Activated effector memory CD4-positive, alpha-beta T cell treated with anti-CD3 and anti-CD28 coated beads, Interleukin-2, amount 50 U/mL, for 16 hours (primary cell): ENCODE measurements at places on chromosomes 11 and 22.
A peak's percentile ranks its signal among the peaks of the same experiment; 100 is the strongest.

DNA sequence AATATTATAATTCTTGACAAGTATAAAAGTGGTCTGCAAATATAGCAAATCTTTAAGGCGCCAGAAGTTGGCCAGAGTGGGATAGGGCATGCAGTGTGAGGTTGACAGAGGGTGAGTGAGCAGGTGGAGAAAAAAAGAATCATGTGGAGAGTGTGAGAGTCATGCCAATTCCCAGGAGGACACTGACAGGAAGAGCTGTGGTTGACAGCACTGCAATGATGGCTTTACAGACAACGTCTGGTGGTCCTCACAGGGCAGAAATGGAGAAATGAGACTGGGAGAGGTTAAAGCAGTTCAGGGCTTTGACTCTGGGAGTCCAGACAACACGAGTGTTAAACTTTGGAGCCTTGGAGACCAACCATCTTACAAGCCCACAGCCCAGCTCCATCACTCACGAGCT, 34.9 kb downstream of the SERPIND1 start:
- no peak for DNase-seq

GRCh38 chr11:118913411-118914125, 12.2 kb downstream of the BCL9L start:
- peak; percentile 76 for DNase-seq

DNA sequence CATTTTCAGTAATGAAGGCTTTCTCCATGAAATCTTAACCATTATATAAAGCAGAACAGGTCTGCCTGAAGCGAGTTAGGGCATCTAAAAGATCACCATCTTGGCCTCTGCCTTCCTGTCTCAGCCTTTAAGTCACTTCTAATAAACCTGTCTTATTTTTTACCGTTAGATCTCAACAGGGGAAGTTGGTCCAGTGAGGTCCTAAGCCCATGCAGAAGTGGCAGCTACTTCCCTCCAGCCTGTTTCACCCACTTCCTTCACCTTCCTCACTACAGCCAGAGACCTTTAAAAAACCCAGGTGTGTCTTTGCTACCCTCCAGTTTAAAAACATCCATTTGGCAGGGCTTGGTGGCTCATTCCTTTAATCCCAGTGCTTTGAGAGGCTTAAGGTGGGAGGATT, 14.1 kb upstream of the LIPT2 start:
- DNase-seq, result no peak

DNA sequence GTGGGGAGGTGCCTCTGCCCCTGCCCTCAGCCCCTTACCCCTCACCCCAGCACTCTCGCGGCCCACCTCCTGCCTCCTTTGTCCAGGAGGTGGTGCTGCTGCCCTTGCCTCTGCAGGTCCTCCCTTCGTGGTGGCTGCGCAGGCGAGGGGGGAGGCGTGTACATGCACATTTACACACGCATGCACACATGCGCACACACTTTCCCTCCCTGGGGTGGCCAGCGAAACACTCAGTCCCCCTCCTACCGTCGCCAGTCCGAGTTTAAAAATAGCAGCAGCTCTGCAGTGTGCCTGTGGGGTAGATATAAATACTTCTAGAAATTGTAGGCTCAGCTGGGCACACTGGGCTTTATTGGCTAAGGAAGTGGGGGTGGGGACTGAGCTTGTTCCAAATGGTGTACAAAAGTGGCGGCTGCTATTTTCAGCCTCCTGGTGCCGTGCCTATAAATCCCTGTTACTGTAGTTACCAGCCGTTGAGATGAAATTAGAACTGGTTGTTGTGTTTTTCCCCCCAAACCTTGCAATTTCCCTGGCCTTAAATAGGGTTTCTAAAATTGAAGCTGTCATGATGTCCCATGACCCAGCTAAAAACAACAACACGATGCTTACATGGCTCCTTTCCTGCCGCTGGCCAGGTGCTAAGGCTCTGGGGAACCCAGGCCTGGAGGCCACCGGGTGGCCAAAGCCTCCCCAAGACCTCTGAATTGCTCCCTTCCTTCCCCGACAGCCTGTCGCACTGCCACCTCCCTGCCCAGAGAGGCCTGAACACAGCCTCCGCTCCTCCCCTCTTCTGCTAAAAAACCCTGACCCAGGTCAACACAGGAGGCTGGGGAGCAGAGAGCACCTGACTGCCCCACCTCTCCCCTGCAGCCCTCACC, 12.4 kb downstream of the PICK1 start:
- no peak for DNase-seq

DNA sequence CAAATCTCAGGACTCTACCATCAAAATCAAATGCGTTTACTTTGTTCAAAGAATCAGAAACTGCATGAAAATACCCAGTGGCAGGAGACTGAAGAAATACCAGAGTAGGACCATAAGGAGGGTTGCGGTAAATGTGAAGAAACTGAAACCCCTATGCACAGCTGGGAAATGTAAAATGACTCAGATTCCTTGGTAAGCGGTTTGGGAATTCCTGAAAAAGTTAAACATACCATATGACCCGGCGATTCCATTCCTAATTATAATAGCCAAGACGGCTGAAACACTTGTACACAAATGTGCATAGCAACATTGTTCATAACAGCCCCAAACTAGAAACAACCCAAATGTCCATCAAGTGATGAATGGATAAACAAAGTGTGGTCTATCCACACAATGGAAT, 114.1 kb upstream of the GRAMD1B start:
- no peak for DNase-seq

DNA sequence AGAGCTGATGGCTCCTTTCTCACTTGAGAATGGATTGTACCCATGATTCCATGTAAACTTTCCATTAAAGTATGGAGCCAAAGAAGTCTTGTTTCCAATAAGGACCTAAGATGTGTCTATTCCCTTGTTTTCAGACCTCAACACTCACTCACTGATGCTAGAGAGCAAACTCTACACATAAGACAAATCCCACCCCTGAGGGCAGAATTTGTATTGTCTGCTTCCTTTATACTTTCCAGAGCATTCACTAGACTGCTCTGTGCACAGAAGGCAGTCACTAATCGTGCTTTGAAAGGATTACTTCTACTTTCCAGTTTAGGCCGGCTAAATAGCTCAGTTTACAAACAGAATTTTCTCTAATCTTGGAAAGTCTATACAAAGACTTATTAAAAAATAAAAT, 6.4 kb downstream of the ANKRD49 start:
- no peak for DNase-seq

GRCh38 chr11:35367491-35367890, 51.9 kb downstream of the SLC1A2 start:
- DNase-seq, result no peak

DNA sequence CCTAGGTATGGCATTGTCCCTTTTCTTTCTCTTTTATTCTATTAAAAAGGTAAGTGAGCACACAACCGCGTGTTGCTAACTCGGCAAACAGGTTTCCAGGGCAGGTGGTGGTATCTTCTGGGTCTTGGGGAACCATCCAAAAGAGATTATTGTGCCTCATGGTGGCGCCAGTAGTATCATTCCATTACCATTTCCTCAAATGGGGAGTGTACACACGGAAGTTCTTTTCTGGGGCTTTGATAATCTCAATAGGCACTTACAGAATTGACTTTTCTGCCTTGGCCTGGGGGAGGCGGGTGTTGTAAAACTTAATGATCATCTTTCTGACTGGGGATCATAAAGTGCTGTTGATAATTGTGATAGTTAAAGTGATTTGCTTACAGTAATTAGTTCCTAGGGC, 234.1 kb downstream of the KIRREL3 start:
- no peak for DNase-seq

DNA sequence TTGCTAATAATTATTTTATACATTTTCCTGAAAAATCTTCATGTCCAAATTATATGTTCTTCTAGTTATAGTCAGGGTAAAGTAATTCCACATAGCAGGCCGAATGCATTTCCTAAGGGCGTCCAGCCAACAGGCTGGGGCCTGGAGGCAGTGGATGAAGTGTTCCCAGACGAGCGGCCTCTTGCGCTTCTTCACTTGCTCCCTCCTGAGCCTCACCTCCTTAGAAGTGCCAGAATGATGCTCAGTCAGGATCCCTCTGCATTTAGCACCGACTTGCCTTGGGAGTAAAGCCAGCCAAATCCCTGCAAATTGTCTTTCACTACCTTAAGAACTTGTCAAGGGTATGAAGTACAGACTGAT, 1.5 kb downstream of the OLFML1 start:
- no peak for DNase-seq
